KG1 (cell line): ENCODE measurements at places on chromosomes 4 and X.

DNA sequence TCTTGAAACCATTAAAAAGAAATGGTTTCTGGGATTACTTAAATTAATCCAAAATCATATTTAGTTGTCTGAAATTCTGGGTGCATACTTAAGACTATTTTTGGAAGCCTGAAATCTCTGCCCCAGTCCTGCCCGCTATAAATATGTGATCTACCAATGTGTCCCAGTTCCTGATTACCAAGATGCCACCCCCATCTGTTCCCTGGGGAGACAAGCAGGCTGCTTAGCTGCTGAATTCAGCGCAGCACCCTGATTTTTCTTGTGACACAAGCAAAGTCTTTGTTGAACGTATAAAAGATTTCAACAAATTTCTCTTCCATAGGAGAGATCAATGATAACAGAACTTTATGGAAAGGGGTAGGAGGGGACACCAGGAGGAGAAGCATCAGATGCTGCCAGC is 100.6 kb upstream of the PRPS2 start:
- no peak for DNase-seq

- DNase-seq, result no peak
Observed at GRCh38 chrX:112147206-112147605, 64.6 kb upstream of the TRPC5 start.

- DNase-seq, result no peak
Observed at GRCh38 chr4:11069581-11070211, 359.0 kb downstream of the HS3ST1 start.

DNA sequence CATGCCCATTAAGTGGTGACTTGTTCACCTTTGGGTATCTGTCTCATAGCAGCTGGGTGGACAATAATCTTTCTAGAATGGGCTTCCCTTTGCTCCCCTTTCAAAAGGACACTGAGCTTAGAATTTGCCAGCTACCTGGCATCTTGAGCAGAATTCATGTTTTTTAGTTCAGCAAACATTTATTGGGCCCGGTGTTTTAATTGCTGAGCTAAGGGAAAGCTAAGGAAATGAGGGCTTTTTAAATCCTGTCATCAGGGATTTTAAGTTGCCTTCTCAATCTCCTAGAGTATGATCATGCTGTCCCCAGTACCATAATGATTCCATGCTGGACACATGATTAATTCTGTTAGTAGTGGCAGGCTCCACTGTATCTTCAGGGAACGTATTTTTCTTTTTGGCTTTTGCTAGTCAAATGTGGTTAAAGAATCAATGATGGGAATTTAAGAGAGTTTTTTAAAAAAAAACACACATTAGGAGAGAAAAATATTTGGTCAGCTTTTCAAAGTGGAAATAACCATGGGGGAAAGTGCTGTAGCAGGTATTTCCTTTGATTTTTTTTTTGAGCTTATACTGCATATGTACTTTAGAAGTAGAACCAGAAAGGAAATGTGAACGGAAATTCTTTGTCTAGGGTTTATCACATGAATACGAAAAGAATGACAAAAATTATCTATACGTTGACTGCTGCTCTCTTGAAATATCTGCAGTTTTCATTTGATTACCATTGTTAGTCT is 208.9 kb downstream of the CLCN4 start:
- no peak for DNase-seq

DNA sequence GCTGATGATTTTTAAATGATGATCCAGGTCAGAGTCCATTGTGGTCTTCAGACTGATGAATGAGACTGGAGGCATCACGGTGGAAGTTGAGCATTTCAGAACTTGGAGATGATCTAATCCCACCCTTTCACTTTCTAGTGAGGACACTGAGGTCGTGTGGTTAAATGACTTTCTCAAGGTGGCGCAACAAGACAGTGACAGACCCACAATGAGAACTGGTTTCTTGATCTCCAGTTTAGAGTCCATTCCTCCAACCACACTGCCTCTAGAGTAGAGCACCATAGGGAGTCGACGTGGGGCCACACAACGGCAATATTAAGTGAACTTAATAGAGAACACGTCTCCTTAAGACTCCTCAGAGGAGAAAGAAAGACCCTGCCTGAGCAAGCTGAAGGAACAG is 381.0 kb downstream of the UNC5C start:
- no peak for DNase-seq

GRCh38 chrX:153375571-153375970 is 25.6 kb downstream of the PNMA6E start:
- DNase-seq, result no peak

GRCh38 chr4:39664828-39665731 is 26.4 kb upstream of the SMIM14 start:
- DNase-seq, result no peak

DNA sequence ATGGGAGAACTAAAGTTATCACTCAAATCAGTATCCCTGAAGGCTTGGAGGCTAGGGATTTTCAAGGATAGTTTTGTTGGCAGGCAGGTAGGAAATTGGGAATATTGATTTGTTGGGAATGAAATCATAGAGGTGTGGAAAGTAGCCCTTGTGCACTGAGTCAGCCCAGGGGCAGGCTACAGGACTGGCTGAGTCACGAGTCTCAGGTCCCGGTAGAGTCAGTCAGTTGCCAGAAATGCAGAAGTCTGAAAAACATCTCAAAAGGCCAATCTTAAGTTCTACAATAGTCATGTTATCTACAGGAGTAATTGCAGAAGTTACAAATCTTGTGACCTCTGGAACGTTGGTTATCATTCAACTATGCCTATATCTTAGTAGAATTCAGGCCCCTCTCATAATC is 153.1 kb downstream of the GC start:
- no peak for DNase-seq

- no peak for DNase-seq
Observed at GRCh38 chr4:112290341-112290740, 4.6 kb upstream of the TIFA start.

DNA sequence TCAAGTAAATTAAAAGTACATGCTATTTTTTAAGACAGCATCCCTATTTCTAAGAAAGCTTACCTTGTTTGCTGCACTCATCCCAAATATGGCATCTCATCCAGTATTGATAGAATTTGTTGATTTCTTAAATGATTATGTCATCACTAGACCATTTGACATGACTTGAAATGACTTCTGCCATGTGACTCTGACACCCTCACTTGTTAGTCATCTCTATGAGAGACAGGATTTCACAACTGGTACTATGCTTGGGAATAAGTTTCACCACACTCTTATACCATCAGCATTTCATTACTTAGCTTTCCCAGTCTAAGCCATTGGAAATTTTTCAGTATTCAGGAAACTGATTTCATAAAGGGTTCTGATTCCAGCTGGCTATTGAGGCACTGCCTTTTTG is 55.3 kb downstream of the TMPRSS11F start:
- no peak for DNase-seq

DNA sequence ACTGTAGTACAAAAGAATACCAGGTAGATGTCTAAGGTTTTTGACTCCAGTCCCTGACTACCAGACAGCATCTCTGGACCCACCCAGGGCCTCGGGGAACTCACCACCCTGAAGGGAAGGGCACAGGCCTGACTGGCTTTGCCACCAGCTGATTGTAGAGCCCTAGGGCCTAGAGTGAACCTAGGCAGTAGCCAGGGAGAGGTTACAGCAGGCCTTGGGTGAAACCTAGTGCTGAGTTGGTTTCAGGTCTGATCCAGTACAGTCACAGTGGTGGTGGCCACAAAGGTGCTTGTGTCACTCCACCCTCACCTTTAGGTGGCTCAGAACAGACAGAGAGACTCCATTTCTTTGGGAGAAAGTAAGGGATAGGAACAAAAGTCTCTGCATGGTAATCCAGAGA is 244.8 kb downstream of the KLHL13 start:
- no peak for DNase-seq

DNA sequence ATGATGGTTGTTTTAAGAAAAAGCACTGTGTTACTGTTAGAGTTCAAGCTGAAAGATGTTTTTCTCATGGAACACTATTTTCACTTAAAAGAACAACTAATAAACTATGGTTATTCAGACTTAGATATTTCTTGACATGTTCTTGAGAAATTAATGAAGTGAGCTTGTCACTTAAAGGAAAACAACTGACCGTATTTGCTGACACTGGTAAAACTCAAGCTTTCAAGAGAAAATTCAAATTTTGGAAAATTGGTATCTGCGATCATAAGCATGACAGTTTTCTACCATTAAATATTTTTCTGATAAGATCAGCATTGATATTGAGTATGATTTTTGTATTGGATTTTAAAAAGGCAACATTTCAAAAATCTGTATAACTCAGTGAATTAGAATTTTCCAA is 549.5 kb upstream of the ACTRT1 start:
- no peak for DNase-seq
